ENCODE measurements at places on chromosomes 11 and 22. TPM values are rescaled to one million over a fixed set of nuclear protein-coding genes. Genes with fewer than 3 reads are reported as not detected.

- DNase-seq = no peak
These were observed 5.9 kb upstream of the B3GAT3 start for GRCh38 chr11:62627713-62628112.

DNA sequence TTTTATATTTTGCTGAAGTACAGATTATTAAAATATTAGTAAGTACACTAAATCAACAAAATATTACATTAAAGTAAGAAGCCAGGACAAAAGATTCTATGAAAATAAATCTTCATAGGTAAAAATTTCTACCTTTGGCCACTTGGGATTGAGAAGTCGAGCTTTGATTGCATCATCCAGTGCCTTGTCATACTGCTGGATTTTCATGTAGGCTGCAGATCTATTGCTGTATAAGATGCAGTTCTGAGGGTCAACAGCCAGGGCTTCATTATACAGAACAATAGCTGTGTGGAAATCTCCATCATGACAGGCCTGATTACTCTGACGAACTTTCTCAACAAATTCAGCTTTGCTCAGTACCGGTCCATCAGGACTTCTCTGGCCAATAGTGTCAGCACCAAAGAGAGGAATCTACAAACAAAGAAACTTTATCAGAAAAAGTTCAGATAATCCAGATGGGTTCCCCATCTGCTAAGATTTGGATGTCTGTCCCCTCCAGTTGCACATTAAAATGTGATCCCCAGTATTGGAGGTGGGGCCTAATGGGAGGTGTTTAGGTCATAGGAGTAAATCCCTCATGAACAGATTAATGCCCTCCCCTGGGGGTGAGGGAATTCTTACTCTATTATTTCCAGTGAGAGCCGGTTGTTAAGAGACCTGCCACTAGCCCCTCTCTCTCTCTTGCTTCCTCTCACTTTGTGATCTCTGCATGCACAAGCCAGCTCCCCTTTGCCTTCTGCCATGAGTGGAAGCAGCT is 50.0 kb downstream of the TTC28 start:
- no peak for DNase-seq

GRCh38 chr22:45664136-45664646 is 7.4 kb upstream of the ATXN10 start:
- DNase-seq = no peak

- DNase-seq = no peak
These were observed 915.7 kb downstream of the NTM start for GRCh38 chr11:132286106-132286505.

DNA sequence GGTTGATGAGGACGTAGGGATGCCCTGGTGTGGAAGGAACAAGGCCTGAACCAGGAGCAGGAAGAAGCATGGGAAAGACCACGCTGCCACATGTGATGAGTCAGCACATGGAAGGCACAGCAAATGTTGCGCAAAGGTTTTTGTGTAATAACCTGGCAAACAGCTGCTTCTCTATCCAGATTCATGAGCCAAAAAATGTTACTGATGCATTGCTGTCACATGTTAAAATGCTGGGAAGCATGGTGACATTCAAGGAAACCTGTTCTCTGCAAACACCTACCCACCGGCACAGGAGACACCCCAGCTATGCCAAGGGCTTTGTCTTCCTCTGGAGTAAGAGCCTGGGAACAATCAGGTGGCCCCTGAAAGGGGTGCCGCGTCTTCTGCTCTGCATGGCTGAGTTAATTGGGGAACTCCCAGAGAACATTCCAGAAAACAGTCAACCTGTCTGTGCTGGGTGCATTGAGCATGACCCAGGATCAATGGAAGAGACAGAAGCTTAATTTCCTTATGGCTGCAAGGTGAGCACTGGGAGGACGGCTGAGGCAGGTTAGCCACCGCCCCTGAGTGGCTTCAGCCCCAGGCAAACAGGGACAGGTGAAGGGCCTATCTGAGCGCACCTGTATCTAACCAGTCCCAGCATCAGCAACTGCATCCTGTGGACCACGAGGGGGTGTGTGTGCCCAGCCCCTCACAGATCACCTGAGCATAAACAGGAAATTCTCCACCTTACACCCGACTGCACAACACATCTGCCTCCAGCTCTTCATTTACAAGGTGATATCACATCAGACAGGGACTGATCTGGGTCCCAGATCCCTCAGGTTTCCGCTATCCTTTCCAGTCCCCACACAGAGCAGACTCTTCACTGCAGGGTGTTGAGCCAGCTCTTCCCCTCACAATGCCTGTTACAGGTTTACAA is 108.4 kb downstream of the GGTLC2 start:
- peak; percentile 59 for DNase-seq

CD6 gene
- not detected for total RNA-seq

OR52E1 gene
- total RNA-seq = not detected

GRCh38 chr22:30985561-30986208 is 16.6 kb downstream of the TUG1 start:
- DNase-seq = no peak

EPS8L2 gene
- total RNA-seq = 39.3 TPM

- no peak for DNase-seq
These were observed 41.9 kb upstream of the TTLL12 start for GRCh38 chr22:43228863-43229262.

OR52E6 gene
- total RNA-seq = not detected

OR4A16 gene
- not detected for total RNA-seq

PAK1 gene
- 20.9 TPM for total RNA-seq

FAU gene
- total RNA-seq = 738 TPM

VSTM5 gene
- total RNA-seq = not detected

- DNase-seq = no peak
These were observed 811 bp upstream of the P2RY2 start for GRCh38 chr11:73217131-73217809.

DNA sequence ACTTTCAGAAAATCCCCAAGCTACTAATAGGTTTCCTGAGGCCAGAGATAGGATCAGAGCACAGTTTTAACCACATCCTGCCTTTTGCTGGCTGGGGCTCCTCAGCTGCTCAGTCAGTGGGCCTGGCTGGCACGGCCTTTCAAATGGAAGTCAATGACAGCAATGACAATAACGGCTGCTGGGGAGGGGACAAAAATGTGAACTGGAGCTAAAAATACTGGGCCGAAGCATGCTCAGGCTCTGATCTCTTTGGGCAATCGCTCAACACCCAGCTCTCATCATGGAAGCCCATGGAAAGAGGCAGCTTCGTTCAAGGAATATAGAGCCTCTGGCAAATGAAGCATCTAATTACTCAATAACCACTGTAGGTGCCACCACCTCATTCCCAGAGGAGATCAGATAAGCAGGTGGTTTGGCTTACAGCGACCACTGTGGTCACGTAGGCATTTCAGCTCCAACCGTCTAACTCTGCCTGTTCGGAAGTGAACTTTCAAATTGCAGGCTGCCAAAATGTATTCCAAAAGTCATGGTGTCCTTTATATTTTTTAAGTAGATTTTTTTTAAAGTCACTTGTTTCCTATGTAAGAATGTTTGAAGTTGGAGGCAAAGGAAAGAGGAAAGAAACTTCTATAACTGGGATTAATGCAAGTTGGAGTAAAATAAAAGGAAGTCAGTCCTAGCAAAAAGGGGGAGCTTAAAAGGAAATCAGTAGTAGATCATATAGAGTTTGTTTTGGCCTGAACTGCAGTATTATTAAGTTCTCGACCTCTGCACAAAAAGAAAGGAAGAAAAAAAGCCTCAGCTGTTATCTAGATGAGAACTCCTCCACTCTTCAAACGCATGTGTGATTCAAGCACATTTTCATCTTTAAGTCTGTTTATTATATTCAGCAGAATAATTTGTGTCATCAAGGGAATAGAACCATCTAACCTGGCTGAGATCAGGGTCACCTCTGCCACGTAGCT is 14.1 kb downstream of the WT1 start:
- DNase-seq = no peak

DNA sequence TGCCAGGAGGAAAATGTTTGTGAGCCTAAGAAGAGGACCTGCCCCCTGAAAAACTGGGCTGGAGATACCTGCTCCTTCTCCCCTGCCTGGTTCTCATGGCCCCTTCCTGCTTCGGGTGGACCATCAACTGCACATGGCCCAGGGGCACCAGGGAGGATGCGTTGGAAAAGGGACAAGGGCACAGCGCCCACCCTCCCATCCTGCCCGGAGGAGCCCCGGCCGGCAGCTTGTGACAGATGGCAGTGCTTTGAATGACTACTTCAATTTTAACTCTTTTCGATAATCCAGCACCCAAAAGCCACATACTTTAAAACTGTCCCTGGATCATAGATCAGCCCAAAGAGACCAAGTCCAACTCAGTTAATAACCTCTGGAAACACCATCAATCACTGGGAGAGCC is 135.8 kb upstream of the NECTIN1 start:
- DNase-seq = no peak

ZNF215 gene
- total RNA-seq = 2.7 TPM

DNA sequence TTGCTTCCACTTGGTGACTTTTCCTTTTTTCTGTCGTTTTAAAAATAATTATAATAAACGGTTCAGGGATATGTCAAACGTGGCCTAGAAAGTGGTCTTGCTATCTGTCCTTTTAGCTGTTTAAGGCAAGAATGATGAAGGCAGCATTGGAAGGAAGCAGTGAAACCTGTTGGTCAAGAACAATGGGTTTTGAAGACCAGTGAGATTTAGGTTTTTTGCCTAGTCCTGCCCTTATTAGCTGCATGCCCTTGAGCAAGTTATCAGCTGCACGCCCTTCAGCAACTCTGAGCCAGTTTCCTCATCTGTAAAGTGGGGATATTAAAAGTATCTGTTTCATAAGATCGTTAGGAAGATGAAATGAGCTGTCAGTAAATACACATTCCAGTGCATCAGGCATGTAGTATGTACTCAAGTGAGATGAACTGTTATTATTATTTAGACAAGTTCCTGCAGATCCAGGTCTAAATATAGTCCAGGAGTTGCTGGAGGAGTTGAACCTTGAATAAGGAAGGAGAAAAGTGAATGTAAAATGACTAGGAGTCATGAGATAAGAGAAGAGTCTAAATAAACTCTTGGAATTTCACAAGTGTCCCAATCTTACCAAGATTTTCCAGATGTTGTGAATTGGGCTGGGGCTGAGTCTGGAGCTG is 90.8 kb upstream of the HSD17B12 start:
- DNase-seq = no peak

DNA sequence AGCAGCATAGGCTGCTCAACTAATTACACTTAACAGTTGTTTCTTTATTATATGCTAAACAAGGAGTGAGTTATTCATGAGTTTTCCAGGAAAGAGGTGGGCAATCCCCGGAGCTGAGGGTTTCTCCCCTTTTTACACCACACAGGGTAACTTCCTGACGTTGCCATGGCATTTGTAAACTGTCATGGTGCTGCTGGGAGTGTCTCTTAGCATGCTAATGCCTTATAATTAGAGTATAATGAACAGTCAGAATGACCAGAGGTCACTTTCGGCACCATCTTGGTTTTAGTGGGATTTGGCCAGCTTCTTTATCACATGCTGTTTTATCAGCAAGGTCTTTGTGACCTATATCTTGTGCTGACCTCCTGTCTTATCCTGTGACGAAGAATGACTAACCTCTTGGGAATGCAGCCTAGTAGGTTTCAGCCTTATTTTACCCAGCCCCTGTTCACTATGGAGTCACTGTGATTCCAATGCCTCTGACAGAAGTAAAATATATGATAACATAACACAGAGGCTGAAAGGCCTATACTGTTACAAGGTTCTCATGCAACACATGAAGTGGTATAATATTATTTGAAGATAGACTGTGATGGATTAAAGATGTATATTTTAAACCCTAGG is 41.3 kb upstream of the RDX start:
- no peak for DNase-seq

- no peak for DNase-seq
These were observed 6.9 kb downstream of the VWA5A start for GRCh38 chr11:124122123-124122522.

FAM227A gene
- 3.5 TPM for total RNA-seq

GRCh38 chr11:86177302-86177701 is 67.3 kb upstream of the EED start:
- DNase-seq = no peak

- DNase-seq = peak; percentile 64
These were observed 580.3 kb downstream of the BRD1 start for GRCh38 chr22:49247194-49247924.

DNA sequence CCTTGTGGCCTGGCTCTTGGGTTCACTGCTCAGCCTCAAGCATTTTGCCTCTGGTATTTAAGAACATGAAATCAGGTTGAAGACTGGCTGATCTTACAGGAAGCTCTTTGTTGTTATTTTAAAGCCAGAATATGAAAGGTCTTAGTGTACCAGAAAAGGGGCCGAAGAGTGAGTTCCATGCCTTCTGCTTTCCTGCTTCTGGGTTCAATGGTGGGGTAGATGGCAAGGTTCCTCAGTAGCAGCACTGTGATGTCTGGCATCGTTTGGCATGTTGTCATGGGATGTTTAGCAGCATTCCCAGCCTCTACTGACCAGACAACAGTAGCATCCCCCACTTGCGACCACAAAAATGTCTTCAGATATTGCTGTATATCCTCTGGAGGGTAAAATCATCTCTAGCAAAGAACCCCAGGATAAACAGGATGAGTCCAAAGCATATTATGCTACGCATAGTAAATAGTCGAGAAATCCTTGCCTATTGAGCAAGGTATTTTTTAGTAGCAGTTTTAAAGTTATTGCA is 2.4 kb downstream of the VPS26B start:
- no peak for DNase-seq

- DNase-seq = no peak
These were observed 60.6 kb downstream of the MICAL2 start for GRCh38 chr11:12170984-12171383.

DNA sequence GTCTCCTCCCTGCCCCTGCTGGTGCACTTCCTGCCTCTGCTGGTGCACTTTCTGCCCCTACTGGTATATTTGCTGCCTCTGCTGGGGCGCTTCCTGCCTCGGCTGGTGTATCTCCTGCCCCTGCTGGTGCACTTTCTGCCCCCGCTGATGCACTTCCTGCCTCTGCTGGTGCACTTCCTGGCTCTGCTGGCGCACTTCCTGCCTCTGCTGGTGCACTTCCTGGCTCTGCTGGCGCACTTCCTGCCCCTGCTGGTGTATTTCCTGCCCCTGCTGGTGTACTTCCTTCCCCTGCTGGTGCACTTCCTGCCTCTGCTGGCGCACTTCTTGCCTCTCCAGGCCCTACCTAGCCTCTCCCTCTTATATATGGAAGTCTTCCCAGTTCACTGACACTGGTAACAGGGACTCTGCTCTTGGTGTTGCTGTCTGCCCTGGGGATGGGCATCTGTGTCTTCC is 10.1 kb downstream of the MTFP1 start:
- DNase-seq = no peak

DNA sequence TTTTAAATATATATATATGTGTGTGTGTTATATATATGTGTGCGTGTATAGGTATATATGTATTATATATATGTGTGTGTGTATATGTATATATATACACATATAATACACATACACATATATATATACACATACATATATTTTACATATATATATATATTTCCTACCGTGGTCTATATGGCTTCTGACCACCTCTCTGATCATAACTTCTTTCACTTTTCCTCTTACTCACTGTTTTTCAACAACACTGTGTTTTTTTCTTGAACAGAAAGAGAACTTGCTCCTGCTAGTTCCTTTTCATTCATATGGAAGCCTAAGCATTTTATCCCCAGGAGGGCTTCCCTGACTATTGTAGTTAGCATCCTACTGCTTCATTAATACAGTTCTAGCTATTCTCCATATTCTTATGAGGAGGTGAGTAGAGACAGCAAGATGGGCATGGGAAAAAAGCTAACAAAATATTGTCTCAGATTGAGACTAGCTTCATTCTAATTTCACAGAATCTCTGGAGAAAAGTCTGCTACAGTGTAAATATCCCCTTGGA is 38.5 kb upstream of the CTSC start:
- DNase-seq = no peak

GRCh38 chr11:104967534-104968354 is 630 bp downstream of the CASP4 start:
- no peak for DNase-seq

GRCh38 chr22:29003975-29004646 is 57.5 kb downstream of the C22orf31 start:
- no peak for DNase-seq

TMEM45B gene
- not detected for total RNA-seq

FCHSD2 gene
- total RNA-seq = 39.0 TPM
